ENCODE measurements at places on chromosomes 11 and 22.
A peak's percentile ranks its signal among the peaks of the same experiment; 100 is the strongest.

DNA sequence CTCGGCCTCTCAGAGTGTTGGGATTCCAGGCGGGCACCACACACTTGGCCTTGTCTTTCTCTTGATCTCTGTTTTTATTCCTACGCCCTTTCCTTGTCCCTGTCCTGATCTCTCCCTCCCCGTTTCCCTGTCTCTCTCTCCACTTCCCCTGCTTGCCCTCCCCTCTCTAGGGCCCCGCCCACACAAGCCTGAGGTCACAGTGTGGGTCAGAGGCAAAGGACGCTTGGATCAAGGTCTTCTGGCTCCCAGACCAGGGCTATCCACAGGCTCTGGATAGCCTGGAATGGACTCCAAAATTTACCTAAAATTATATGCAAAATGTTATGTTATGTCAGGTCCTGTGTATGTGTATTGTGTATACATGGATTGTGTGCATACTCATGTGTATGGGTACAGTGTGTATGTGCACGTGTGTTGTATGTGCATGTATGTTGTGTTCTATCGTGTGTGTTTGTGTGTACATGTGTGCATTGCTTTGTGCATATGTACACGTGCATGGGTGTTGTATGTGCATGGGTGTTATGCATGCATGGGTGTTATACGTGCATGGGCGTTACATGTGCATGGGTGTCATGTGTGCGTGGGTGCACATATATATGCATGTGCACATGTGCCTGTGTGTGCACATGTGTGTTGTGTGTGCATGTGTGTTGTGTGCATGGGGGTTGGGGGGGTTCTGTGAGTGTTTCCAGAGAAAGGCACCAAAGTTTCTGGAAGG is 38.3 kb downstream of the TP53I11 start:
- DNase-seq: peak; percentile 57

DNA sequence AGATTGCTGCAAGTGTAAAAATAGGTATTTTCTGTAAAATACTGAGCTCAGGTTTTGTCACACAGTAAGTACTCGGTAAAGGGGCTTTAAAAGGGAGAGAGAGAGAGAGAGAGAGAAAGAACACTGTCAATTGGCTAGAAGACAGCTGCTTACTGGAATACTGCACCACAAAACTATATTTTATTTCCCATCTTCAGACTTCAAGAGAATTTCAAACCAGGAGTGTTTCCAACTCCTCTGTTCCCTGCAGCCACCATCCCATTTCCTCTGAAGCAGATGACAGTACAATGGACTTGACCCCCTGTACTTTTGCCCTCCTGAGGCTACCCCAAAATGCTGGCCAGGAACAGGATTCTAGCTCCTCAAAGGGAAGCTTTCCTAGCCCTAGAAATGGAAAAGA is 89.7 kb downstream of the RELT start:
- DNase-seq: no peak

DNA sequence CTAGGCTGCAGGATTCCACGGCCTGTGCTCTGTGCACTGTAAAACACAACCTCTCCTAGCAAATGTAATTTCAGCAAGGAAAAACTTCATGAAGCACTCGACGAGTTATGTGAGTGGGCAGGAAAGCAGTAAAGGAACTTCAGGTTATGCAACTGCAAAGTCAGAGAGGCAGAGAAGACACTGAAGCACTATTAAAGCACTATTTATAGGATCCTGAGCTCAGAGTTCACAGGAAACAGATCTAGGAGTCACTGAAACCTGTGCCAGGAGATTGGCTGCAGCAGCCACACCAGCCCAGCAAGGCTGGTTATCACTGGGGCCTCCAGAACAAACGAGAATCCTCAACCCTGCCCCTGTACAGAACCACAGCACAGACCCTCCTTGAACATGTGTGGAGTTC is 2.5 kb downstream of the SMIM35 start:
- DNase-seq: no peak

DNA sequence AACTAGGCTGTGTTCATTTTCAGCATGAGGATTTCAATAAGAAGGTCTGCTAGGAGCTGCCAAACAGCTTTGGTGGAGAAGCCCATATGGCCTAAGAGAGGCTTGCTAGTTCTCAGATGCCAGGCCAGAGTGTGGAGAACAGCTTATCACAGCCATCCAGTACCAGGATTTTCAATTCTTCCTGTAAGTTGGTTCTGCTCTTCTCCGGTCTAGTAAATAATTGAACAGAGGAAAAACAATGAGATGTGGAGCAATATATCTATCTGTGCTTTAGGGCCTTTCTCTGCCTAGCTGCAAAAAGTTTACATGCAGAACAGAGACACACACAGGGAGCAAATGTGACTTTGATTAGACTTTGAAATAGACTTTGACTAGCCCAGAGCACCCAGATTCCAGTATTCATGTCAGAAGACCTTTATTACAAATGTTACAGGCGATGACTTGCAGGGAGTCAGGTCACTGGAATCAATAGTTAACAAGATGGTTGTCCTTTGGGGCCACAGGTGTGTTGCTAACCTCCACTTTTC is 19.8 kb upstream of the PPP2R1B start:
- DNase-seq: no peak

DNA sequence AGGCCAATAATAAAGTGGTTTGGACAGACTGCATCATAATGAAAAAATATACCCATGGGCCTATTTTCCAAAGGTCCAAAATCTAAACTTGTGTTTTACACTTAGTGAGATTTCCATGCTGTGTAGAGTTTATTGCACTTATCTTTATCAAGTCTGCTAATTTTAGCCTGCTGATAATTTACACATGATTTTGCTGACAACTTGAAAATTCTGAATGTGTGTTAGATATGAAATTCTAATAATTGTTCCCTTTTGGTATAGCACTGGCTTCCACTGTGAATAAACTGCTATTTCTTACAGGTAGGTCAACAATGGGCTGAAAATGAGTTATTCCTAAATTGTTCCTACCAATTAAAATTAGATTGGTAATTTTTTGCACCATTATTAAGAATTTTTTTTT is 589.1 kb upstream of the ANO3 start:
- DNase-seq: no peak

DNA sequence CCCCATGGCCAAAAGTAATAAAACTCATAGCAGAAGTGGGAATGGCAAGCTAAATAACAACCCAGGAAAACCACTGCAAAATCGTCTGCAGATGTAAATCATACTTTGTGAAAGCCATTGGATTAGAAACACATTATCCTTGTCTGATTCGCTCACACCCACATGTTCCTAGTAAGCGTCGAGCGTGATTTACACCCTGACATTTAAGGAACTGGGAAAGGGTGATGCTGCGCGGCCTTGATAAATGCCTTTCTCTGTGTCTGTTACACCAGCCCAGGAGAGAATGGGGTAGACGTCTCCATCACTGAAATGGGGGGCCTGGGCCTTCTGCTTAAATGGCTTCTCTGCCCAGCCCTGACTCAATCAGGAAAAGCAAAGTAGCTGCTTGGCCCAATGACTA is 162.7 kb downstream of the NTM start:
- no peak for DNase-seq

- peak; percentile 64 for DNase-seq
Measured at GRCh38 chr11:111977146-111978027, 40.2 kb downstream of the DIXDC1 start.

- DNase-seq: peak; percentile 35
Measured at GRCh38 chr22:26977741-26978376, 320.5 kb downstream of the MIAT start.

- DNase-seq: no peak
Measured at GRCh38 chr11:10640308-10640707, 53.2 kb downstream of the IRAG1 start.

DNA sequence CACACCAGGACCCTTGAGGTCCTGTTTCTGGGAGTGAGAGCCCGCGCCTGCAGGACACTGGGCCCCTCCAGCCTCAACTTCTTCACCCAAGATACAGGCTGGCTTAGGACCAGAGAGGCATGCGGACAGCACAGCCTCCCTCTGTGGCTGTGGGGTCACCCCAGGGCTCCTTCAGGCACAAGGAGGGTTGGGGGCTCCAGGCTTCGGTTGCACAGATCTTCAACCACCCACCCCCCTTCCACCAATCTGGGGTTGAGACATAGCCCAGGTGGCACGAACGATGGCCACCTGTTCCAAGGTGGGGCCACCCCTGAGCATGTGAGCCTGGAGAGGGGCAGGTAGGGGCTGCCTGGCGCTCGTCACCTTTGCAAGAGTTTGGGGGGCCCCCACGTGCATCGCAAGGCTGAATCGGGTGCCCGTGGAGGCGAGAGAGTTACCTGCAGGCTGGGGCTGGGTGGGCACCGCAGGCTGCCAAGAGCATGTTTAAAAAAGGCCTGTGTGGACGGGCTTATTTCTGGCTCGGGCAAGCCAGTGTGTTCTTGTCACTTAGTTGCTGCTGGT is 1.2 kb downstream of the ZDHHC8 start:
- DNase-seq: no peak

DNA sequence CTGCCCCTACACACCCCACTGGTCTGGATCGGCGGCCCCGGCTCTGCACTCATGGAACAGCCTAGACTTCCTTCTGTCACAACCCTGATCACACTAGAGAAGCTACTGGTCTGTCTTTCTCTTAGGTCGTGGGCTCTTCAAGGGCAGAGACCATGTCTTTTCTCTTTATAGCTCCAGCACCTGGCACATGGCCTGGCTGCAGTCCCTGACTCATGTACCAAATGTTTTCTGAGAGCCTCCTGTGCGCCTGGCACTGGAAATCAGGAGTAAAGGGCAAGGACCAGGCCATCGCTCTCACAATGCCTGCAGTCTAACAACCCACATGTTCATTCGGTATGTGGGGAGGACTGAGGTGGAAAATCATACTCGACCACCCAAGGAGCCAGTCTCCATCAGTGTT is 7.5 kb downstream of the ASCC2 start:
- DNase-seq: no peak

DNA sequence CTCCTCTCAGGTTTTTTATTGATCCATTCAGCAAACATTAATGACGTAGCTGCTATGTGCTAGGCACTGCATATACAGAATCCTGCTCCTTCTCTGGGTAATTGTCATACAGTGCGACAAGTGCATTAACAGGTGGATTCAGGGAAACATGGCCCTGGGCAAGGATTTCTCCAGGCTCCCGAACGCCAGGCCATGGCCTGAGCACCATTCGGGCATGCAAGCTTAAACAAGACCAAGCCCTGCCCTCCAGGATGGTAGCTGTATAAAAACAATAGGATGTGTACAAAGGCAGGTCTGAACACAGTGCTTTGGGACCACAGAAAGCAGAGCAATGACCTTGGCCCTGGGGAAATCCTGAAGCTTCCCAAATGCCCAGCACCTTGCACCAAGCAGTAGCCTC is 9.1 kb upstream of the SYT7 start:
- DNase-seq: no peak

DNA sequence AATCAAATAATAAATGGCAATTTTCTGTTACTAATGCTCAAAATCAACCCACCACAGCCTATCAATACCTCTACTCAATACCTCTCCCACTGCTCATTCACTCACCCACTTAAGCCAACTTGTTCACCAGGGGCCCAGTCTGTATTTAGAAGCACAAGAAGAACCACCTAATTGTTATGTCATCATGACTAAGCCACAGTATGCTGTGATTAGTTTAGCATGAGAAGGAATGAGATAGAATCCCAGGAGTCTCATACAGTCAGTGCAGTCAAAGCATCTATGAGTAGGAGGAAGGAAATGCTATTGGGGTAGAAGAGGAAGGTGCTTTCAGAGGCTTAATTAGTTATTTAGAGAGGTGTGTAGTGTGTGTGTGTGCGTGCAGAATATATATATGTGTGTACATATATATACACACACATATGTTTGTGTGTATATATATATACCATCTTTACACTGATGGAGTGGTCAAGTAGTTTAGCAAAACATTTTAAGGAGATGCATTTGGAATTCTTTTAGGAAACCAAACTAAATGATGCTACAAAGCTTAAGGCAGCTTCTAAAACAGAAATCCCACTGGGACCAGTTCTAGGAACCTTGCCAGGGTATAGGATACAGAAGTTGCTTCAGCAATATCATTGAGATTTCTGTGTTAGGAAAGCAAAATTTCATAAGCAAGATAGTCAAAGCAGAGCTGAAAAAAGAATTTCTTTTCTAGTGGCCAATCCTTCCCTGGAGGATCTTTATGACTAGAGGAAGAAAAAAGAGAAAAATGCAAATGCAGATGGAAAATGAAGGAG is 27.5 kb downstream of the KCNA4 start:
- DNase-seq: no peak

DNA sequence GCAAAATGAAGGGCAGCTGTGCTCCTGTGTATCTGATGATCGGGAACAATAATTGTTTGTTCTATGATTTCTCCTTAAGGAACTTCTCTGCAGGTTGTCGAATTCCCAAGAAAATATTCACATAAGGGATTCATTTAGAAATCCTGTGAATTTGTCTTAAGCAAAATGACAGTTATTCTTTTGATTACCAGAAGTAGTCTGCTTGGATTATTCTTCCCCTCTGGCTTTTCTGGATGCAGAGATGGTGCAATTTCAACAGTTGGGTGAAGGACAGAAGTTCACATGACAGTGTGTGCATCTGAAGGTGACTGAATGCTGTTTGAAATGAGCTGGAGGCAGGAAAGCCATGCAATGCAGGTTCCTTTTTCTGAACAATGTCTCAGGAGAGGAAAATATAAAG is 137.2 kb upstream of the MTMR2 start:
- DNase-seq: no peak

DNA sequence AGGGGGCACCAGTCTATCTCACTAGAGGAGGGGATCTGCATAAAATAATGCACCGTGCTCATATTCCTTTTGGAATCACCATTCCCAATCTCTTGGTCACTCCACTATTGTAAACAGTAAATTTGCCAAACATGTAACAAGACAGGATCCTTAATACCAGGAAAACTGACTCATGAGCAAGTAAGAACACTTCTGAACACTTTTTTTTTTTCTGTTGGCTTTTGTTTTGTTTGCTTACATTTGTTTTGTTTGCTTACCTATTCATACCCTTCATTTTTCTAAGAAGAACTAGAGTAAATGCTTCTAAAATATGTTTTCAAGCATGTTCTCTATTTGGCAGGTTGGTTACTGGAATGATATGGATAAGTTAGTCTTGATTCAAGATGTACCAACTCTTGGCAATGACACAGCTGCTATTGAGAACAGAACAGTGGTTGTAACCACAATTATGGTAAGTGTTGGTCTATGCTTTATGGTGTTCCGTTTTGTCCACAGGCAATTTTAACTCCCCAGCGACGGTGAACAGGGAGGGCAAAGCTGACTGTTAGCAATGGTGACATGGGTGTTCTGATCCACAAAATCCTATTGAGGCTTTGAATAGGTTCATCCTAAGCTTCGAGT is 111.8 kb downstream of the MSANTD4 start:
- DNase-seq: no peak

- DNase-seq: no peak
Measured at GRCh38 chr11:45094958-45095690, 51.3 kb upstream of the PRDM11 start.

DNA sequence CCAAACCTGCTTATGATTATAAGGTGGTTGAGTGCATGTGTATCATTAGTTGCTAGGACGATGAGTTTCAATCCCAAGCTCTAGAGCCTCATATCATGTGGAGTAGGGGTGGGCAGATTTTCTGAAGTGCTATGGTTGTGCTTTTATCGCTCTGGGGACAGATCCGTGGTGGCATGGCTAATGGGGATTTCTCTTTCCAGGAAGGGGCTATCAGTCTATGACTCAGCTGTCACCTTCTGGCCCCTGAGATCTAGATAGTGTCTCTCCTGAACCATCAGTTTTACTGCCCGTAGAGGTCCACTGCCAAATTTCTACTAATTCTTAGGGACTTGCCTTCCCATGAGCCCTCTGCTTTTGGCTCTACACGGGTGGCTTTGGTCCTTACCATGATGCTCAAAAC is 51.8 kb downstream of the FDX1 start:
- no peak for DNase-seq
